Right atrium auricular region (tissue), 2 donors: ENCODE measurements at places on chromosomes 1 and 21.

DNA sequence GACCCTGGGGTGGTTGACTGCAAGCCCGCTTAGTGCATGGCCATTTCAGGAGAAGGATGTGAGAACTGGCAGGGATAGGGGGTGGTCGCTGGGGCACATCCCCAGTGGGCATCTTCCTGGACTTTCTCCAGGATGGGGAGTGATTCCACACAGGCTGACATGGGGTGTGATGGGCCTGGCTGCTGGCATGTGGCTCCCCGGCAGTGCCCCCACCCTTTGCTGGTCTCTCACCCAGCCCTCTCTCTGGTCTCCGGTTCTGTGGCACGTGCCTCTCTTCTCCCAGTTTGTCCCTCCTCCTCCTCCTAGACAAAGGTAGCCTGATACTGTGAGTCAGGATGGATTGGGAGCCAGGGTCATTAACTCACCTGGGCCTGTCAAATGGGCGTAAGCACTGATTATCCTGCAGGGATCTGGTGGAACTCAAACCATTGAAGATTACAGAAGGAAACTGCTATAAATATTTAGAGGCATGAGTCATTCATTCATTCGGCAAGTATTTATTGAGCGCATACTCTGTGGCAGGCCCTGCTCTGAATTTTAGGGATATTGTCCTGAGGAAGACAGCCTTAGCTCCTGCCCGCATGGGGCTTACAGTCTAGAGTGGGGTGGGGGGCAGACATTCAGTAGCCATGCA, 23.6 kb upstream of the EPS8L3 start:
- no peak for DNase-seq

GRCh38 chr1:224564454-224565084, 51.5 kb upstream of the CNIH3 start:
- no peak for DNase-seq

GRCh38 chr1:50488876-50489275, 65.6 kb upstream of the DMRTA2 start:
- no peak for DNase-seq

GRCh38 chr1:154353460-154353904, 28.2 kb downstream of the ATP8B2 start:
- peak; percentile 66 for DNase-seq

GRCh38 chr1:56416495-56416894, 162.9 kb downstream of the PLPP3 start:
- no peak for DNase-seq

GRCh38 chr1:227560393-227561173, 2.8 kb upstream of the ZNF678 start:
- DNase-seq: no peak

GRCh38 chr1:113073479-113073950, 517 bp downstream of the LRIG2 start:
- DNase-seq: no peak

DNA sequence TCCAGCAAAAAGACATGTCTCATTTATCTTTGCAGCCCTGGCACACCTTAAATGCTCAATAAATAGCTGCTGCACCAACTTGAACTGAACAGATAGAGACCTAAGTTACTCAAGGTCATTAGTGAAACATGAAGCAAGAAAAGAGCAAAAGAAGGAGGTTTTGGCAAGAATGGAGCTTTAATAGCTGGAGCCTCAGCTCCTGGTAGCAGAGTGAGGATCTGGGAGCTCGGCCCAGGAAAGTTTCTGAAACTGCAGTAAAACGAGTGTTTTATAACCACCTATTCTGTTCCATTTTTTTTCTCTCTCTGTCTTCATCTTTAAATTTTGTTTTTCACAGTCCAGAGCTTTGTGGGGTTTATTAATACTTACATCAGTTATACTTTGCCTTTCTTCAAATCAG, 207.5 kb downstream of the SETD4 start:
- no peak for DNase-seq
